ENCODE measurements at places on chromosomes 11 and 22.

DNA sequence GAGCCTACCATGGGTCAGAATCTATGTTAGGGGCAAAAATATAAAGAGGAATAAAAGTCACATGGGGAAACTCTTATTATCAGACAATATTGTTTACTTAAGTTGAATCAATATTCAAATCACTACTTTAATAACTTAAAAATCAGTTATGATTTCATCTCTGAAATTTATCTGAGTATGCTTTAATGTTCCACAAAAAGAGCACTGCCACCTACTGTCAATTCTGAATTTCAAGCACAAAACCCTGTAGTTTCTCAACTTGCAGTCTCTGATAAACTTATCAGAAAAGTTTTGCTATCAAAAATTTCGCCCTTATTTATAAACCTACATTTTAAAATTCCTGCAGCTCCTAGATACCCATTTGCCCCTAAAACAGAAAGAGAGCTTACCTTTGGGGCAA lies 47.3 kb downstream of the RDX start:
- no peak for DNase-seq

DNA sequence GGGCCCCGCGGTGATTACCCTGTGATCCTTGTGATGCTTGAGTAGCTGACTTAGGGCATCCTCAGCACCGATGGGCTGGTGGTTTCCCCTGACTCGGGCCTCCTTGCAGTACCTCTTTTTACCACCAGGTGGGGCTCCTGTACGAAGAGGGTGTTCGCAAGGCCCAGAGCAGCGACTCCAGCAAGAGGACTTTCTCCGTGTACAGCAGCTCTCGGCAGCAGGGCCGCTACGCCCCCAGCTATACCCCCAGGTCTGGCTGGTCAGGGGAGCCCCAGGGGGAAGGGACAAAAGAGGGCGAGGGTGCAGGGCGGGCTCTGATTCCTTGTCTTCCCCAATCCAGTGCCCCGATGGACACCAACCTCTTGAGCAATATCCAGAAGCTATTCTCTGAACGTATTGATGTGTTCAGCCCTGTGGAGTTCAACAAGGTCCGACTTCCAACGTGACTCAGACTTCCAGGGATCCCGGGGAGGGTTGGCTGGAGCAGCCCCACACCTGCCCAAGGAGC lies 1.3 kb upstream of the TM7SF2 start:
- DNase-seq: peak; percentile 81

- peak; percentile 6 for DNase-seq
Measured at GRCh38 chr11:11250470-11250869, 102.6 kb downstream of the CSNK2A3 start.

GRCh38 chr11:113396690-113397089 lies 9.1 kb downstream of the ANKK1 start:
- DNase-seq: no peak

- DNase-seq: no peak
Measured at GRCh38 chr11:129320494-129320893, 55.2 kb upstream of the BARX2 start.

- DNase-seq: peak; percentile 3
Measured at GRCh38 chr11:127639916-127640315, 639.3 kb upstream of the KIRREL3 start.

DNA sequence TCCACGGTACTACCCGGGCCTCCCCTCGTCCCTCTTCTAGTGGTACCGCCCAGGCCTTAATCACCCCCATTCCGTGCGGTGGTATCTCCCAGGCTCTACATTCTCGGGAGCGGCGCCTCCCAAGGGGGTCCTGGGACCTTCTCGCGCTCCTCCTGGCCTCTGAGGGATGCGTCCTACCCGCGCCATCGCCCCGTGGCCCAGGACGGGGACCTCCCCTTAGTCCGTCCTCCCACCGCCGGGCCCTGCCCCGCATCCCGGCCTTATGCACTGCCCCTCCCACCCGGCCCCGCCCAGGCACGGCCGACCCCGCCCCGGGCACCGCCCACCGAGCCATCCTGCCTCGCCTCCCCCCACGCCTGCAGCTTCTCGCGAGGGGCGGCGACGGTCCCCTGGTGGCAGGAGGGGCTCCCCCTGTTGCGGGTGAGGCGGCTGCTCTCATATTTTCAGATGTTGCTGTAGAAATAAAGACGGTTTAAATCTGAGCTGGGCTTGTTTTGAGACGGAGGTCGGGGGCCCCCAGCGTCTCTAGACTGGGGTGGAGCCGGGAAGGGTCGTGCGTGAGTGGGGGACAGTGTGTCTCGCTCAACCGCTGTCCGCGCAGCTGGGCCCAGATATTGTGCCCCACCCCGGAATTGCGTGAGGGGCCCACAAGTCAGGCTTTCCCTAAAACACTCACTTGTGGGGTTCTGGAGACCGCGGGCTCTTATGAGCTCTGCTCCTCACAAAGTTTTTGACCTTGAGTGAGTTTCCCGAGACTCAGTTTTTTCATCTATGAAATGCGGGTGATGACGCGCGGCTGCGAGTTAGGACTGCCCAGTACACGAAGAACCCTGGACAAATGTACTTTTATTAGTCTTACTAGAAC lies 828 bp upstream of the RAB1B start:
- peak; percentile 84 for DNase-seq

DNA sequence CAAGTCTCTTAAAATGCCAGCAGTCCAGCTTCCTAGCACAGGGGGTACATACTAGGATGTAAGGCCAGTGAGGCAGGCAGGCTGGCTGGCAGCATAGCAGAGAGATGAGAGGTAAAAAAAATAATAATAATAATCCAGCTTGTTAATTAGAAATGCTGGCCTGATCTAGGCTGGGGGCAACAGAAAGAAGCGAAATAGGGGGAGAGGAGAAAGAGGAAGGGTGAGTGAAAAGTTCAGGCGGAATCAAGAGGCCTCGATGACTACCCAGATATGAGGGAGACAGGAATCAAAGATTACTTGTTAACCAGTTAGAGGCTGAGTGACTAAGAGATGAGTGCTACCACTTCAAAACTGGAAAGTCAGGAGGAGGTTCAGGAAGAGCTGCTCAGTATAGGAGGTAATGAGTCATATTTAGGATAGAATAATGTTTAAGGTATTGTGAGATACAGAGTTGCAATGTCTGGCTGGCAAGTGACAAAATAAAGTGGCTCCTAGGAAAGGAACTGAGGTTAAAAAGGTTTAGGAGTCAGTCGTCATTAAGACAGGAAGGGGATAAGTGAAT lies 2.8 kb downstream of the ALKBH8 start:
- DNase-seq: peak; percentile 88

DNA sequence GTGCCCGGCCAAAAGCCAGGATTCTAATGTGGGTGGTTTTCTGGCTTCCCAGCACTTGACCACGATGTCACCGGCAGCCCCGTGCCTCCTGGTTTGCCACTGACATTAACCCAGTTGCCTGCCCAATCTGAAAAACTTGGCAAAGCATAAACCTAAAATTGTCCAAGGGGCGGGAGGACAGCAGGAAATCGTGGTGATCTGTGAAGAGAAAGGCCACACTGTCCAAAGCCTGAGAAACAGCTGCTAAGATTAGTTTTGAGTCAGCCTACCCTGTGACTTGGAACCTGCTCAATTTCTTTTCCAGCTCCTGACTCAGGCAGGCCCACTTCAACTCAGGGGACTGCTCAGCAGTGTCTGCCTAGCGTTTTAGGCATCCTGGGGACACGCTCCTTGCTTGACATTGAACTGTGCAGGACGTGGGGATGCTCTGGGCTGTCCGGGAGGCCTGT lies 8.2 kb upstream of the F2 start:
- peak; percentile 96 for DNase-seq

DNA sequence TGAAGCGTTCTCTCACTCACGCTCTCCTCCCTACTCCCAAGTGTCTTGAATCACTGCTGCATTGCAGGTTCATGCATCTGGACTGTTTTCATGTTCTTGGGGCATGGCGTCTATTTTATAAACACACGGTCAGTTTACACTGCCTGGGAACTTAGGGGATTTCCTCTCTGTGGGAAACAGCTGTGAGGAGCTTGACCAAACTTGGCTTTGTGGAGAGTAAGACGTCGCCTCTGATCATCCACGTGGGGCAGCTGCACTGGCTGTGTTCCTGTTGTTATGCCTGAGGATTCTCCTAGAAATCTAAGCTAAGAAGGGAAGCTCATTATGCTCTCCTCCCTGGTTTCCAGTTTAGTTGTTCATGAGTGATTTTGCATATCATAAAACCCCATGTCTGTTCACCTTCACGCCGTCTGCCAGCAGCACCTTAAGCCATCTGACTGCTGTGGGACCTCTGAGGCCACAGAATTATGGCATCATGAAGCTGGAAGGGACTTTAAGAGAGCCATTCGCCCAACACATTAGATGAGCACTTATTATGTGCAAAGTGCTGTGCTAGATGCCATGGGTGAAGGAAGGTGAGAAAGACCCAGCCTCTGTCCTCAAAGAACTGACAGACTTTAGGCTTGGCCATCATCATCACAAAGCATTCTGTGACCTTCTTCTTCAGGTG lies 38.8 kb upstream of the POU2AF1 start:
- peak; percentile 97 for DNase-seq
